ENCODE measurements at places on chromosomes 1 and 21.

GRCh38 chr1:115302390-115302961, 35.6 kb downstream of the NGF start:
- peak; percentile 90 for DNase-seq

GRCh38 chr1:71967670-71968069, 314.7 kb downstream of the NEGR1 start:
- no peak for DNase-seq

DNA sequence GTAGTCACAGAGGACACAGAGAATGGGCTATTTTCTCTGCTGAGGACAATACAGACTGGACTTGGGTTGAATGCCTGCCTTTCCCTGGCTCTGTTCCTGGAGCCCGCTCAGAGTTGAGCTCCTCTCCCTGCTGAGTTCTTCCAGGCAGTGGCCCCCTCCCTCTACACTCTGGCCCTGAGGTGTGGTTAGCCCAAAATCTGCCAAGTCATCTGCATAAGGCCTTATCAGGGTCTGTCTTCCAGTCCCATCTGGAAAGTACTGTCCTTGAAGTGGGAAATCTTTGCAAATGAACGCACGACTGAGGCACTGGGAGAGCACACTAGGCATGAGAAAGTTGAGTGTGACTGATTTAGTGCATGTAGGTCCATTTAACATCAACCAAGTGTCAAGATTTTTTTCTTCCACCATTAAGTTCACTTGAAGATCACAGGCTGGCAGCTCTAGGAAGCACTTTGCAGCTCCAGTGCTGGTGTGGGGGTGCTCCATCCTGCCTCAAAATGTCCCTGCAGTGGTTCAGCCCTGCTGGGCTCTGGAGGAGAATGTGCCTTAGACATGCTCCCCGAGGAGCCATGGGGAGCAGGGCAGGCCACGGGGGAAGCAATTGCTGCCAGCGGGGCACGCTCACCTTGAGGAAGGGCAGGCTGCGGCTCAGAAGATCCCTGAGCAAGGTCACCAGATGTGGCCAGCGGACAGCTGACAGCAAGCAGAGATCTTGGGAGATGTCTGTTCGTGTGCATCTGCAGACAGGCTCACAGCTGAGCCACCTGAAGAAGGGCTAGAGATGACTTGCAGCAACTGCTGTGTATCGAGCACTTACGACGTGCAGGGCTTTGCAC, 41.5 kb downstream of the IER5 start:
- DNase-seq = no peak

DNA sequence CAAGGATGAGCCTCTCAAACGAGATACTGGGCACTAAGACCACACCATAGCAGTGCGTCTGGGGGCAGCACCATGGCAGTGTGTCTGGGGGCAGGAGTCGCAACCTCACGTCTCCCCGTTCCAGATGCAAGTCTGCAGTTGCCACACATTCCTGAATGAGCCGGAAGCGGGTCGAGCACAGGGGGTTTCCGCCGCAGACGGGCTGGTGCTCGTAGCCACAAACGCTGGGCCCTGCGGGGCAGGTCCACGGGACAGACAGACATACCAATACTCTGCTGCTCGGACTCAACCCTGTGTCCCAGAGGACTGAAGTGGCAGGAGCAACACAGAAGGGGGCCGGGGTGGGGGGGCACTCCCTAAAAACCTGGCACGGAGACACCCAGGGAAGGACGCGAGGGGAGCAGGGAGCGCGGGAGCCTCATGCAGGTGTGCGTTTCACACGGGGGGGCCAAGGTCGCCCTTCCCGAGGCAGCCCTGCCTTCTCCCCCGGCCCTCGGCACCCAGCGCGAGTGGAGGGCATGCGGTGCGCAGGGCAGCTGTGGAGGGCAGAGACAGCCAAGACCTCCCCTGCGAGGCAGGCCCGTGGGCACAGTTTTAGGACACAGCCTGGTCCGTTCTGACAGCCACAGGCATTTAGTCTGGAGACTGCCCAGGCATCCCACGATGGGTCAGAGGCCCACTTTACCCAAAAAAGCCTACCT, 24.5 kb downstream of the PTTG1IP start:
- no peak for DNase-seq

DNA sequence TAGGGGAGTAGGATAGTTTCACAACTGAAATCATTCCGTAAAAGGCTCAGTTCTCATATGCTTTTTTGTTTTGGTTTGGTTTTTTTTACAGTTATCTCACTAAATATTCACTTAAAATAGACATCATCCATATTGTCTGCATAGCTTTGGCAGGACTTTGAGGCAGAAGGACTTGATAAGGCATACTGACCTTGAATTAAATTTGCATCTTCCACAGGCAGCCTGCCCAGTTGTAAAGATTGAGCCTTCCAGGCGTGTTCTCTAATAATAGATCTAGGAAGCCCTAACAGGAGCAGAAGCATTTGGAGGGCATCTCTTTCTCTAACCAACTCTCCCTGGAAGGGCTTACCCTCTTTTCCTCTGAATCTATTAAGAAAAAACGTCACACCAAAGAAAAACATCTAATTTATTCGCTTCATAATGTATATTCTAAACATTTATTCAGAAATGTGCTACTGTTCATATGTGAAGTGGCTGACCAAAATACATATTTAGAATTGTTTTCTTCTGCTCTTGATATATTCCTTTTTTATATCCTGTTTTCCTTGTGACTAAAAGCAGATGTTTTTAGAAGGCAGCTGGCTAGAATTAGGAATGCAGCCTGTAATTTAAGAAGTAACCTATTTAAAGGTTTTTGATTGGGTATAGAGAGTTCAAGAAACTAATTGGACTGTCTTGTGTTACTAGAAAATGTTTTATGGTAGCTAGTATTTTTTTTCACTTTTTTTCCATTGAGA, 20.2 kb downstream of the DESI2 start:
- DNase-seq = peak; percentile 62

GRCh38 chr1:72435025-72435424, 152.7 kb upstream of the NEGR1 start:
- peak; percentile 17 for DNase-seq

GRCh38 chr1:111082421-111083203, 57.3 kb downstream of the DRAM2 start:
- DNase-seq = peak; percentile 69

DNA sequence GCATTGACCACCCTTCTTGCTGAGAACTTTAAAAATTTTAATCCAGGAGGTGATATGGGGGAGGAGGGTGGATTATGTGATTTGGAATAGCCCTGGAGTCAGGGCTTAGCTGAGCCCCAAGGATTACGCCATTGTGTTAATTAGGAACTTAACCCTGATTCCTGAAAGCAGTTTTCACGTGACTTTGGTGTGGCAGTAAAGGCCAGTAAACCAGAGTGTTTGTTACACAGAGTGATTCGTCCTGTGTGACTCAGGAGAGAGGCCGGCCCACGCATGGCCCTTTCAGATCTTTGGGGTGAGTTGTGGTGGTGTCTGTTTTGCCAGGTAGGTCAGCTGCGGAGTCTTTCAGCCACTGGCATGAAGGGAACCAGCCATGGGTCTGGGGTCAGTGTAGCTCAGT, 107.6 kb downstream of the NOS1AP start:
- DNase-seq = no peak

- peak; percentile 4 for DNase-seq
Measured at GRCh38 chr1:244497805-244498204, 36.7 kb downstream of the CATSPERE start.

DNA sequence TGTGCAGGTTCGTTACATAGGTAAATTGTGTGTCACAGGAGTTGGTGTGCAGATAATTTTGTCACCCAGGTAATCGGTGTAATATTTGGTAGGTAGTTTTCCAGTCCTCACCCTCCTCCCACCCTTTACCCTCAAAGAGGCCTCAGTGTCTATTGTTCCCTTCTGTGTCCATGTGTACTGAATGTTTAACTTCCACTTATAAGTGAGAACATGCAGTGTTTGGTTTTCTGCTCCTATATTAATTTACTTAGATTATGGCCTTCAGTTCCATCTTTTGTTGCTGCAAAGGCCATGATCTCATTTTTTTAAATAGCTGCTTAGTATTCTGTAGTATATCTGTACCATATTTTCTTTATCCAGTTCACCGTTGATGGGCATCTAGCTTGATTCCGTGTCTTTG, 87.3 kb downstream of the RPS6KC1 start:
- no peak for DNase-seq

- DNase-seq = no peak
Measured at GRCh38 chr1:159800177-159800930, 1.8 kb upstream of the FCRL6 start.

- no peak for DNase-seq
Measured at GRCh38 chr1:19797827-19798226, 1.9 kb downstream of the TMCO4 start.

DNA sequence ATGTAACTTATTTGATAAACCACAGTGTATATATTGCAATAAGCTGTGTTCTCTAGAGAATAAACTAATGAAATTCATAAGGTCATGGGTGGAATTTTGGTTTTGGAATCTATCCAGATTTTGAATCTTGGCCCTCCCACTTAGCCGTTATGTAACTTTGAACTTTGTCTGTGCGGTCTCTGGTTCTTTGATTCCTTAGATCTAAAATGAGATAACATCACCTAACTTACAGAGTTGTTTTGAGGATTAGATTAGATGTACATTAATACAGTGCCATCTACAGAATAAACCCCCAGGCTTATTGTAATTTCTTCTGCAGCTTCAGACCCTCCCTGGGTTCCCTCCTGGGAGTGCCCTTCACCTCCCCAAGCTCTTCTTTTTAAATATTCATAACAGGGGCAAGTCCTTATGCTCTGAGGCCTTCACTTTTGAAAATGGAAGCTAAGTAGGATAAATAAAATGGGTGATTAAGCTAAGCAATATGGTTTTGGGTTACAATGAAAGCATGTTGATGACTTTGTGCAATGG, 124.3 kb downstream of the ATG4C start:
- DNase-seq = no peak
